Peyer's patch (tissue), 4 donors: ENCODE measurements at places on chromosomes 11 and 22.

- DNase-seq = no peak
Measured at GRCh38 chr22:31951194-31952093, 7.1 kb downstream of the YWHAH start.

DNA sequence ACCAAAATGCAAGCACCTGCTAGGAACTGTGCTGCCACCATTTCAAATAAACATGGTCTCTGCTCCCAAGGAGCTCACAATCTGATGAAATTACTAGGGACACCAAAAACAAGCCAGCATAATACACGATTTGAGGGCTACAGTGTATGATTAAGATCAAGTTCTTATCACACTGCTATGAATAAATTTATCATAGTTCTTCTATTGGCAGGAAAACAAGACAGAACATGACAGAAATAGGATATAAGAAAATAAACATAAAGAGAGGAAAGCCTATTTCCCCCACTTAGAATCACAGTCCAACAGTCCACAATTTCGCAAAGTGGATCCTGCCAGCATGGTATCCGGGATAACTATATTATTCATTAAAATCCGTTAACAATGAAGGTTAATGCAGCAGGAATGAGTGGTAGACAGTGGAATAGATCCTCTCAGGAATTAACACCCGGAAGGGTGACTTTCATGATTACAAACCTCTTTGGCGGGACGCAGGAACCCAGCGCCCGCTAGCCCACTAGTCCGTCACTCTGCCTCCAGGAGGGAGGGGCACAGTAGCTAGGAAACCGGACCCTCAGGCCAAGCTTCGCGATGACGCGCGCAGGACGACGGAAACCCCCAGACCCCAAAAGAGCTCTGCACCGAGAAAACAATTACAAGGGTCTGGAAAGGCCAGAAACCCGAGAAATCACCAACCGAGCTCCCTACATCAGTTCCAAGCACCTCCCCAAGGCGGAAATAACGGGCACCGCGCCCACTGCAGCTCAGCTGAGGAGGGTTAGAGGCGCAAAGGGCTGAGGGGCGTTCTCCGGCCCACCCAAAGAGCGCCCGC lies 607 bp downstream of the CCDC82 start:
- DNase-seq = no peak

DNA sequence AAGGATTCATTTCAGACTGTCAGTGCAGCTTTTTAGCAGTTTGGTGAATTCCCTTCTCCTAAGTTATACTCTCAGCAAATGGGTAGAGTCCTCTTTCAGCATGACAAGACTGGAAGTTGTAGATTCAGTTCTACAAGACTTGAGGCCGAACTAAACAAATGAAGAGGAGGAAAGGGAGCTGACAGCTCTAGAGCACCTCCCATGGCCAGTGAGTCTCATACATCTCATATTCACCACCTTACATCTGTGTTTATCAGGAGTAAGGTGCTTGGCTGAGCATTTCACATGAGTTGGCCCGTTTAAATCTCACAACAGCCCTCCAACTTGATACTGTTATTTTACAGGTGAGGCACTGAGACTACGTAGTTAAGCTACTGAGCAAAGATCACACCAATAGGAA lies 30.4 kb downstream of the SEZ6L start:
- no peak for DNase-seq

DNA sequence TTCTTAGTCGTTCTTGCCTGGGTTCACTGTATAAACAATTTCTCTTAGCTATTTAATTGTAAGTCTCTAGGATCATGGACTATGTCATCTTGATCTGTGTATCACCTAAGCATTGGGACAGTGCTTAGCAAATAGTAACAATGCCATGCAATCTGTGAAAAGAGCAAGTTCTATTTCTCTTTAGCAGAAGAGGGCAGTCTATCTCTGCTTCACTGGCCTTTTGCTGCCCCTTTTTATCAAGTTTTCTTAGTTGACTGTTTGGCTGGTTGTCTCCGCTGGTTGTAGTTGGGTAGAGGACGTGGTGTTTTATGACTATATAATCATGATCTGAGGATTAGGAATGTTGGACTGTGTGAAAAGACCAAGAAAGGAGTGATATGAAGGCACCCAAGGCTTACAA lies 315.0 kb downstream of the JRKL start:
- no peak for DNase-seq

DNA sequence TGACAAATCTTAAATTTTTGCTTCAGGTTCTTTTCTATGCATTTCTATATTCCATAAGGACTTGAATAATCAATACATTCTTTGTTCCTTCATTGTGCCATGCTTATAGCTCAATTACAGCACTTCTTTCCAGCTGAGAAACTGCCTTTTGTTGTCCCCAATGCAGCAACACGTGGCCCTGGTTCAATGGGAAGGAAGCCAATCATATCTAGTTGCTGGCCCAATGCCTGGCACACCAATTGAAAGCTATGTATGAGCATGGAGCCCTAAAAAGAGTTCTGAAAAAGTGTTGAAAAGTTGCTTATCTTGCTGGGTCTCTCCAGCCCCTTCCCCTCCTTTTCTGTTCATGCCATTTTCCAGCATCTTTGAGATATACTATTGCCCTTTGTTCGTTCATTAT lies 448.0 kb upstream of the FAT3 start:
- DNase-seq = no peak

DNA sequence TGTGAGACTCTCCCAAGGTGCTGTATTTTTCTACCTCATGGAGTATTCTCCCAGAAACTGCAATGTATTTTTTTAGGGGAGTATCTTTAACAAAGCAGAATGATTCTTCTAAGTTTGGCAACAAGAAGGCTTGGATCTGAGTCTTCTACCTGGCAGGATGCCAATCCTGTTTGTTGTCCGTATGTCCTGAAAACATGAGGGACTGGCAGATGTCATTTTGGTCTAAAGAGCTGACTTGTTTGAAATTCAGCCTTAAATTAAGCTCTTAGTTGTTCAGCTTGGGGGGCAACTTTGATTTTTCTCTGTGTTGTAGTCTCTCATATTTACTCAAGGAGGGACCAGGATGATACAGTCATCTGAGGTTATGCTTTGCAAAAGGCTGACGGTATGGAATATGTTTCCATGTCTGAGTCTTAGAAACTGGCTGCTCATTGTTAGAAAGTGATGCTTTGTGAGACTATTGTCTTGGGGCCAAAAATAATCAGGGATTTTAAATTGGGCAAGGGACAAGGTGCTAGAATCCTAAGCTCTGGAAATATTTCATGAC lies 9.3 kb downstream of the MRPL16 start:
- no peak for DNase-seq

- no peak for DNase-seq
Measured at GRCh38 chr22:28187612-28188011, 268.6 kb upstream of the PITPNB start.

GRCh38 chr11:69066122-69067112 lies 17.7 kb downstream of the TPCN2 start:
- DNase-seq = no peak

DNA sequence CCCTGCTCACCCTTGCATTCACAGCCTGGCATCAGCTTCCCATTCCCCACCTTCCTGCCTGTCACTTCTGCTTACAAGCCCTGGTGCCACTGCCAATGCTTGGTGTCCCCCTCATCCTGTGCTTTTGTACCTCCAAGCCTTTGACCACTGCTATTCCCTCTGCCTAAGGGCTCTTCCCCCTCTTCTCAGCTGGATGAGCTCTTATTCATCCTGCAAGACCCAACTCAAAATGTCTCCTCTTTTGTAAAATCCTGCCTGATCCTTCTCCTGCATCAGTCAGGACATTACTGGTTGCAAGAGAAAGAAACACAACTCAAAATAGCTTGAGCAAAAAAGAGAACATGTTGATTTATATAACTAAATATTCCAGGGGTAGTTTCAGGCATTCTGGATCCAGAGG lies 66.9 kb upstream of the TCF20 start:
- DNase-seq = no peak

- DNase-seq = no peak
Measured at GRCh38 chr22:49099089-49099488, 728.6 kb downstream of the BRD1 start.

- DNase-seq = no peak
Measured at GRCh38 chr11:39374963-39375698, 2084.3 kb downstream of the LRRC4C start.

- no peak for DNase-seq
Measured at GRCh38 chr11:103898577-103899336, 137.7 kb upstream of the DDI1 start.

DNA sequence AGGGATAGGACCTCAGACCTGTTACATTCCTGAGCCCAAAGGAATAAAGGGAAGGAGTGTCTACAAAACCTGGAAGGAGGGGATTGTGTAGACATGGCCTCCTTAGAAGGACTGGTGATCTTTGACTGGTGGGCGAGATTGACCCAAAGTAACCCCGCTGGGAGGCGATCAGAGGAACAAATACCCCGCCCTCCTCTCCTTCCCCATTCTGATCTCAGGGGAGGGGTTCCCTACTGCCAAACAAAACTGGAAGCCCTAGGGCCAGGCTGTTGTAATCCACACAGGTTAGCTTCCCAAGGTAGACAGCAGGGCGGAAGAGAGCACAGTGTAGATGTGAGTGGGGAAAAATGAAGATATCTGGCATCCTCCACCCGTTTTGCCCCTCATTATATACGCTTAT lies 24.7 kb downstream of the NCF4 start:
- no peak for DNase-seq

DNA sequence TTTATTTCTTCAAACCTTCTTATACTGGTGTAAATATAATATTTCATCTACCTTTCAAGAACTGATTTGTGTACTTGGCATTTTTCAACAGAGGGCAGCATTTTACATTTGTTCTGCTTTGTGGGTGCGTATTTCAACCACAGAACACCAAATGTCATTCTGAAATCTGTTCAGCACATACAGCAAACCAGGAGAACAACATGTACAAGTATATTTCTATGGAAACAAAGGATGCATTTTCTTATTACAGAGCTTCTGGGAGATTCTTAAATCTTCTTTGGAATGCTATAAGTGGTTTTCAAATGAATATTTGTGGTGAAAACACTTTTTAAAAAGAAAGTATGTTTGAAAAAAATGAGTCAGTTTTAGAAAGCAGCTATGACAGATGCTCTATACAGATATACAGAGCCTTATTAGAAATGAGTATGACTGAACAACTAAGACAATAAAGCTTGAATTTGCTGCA lies 946.0 kb downstream of the FAM181B start:
- DNase-seq = no peak

GRCh38 chr11:68929706-68930570 lies 26.2 kb downstream of the IGHMBP2 start:
- DNase-seq = no peak

DNA sequence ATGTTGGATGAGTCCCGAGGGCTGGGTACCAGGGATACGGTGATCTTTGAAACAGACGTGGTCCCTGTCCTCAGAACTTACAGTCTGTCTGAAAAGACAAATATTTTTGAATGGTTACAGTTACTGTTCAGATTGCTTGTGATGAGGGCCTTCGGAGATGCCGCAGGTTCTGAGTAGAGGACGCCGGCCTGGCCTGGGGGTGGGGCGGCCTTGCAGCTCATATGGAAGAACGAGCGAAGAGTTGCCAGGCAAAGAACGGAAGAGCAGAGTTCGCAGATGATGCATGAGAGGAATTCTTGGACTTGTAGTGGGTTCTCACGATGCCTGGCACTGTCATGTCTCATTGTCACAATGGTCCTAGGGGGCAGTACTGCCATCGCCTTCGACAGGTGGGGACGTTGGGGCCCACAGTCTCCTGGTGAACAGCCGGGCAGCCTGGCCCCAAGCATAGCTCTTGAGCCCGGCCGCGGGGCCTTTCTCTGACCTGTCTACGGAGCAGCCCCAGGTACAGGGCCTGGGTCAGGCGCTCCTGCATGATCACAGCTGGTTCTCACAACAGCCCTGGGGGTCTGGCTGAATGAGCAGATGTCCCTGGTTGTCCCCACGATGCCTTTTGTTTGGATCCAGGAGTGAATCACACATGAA lies 60.9 kb upstream of the PARVG start:
- no peak for DNase-seq

DNA sequence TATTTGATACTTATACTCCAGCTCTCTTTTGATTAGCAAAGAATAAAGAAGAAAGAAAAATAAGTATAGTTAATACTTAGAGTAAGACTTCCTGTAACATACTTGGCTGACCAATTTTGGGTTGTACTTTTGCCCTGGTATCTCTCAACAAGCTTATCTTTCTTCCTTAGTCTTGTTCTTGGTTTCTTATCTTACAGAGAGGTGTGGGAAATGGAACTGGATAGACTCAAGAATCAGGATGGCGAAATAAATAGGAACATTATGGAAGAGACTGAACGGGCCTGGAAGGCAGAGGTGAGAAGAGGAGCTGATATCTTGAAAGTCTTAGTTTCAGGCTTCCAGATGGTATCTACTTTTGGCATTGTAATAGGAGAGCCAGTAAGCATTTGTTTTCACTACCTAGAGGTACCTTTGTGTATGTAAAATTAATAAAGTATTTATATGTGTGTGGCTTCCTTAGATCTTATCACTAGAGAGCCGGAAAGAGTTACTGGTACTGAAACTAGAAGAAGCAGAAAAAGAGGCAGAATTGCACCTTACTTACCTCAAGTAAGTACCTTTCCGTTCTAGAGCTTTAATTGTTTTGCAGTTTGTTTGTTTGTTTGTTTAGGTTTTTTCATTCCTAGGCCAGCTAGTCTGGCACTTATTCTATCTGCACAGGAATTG lies 11.3 kb upstream of the BACE1-AS start:
- DNase-seq = no peak

DNA sequence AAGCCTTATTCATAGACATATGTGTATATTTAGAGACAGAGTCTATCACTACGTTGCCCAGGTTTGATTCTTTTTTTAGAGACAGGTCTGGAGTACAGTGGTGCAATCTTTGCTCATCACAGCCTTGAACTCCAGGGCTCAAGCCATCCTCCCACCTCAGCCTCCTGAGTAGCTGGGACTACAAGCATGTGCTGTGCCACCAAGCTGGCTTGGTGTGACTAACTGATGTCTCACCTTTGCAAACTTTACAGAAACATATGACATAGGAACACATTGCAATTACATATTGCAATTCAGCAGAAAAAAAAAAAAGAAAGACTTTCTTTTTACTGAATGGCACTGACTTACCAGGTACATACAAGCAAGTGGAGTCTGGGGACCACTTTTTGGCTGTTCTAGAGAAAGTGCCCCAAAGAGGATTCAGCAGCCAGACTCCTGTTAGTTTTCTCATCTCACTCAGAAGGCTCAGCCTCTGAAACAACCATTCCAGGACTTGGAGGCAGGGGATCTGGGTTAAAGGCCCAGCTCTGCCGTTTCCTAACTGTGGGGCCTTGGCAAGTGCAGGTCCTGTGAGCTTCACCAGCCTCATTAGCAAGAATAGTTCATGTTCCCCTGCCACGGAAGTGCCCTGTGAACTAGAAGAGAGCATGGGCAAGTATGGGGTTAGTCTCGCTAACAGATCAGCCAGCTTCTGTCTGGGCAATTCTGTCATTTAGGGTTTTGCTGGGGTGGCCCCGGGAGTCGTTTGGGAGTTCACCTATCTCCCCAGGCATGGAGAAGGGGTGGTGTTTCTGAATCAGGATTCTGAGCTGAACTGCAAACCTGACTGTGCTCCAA lies 11.3 kb upstream of the NFAM1 start:
- no peak for DNase-seq

GRCh38 chr11:62732830-62733229 lies 4.5 kb downstream of the TTC9C start:
- no peak for DNase-seq

GRCh38 chr11:17076517-17077239 lies 789 bp downstream of the RPS13 start:
- DNase-seq = no peak

- no peak for DNase-seq
Measured at GRCh38 chr11:2732261-2732939, 32.6 kb upstream of the KCNQ1OT1 start.
